ENCODE measurements at places on chromosomes 4 and X.
A peak's percentile ranks its signal among the peaks of the same experiment; 100 is the strongest.

DNA sequence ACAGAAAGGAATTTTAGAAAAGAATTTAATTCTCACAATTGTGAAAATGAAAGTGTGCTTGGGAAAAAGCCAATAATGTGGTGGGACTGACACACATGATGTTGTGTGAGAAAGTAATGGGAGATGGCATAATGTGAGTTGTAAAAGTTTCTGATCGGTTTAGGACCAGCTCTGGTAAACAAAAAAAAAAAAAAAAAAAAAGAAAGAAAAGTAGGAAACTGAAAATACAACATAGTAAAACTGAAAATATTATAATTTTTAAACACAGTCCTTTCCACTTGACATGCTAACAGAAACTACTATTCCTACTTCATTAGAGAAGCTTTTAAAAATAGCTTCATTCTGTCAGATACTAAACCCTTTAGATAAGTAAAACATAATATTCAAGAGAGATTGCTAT, 28.2 kb downstream of the RAP1GDS1 start:
- no peak for DNase-seq

- DNase-seq = no peak
Measured at GRCh38 chr4:120765260-120765680, 157.3 kb downstream of the PRDM5 start.

DNA sequence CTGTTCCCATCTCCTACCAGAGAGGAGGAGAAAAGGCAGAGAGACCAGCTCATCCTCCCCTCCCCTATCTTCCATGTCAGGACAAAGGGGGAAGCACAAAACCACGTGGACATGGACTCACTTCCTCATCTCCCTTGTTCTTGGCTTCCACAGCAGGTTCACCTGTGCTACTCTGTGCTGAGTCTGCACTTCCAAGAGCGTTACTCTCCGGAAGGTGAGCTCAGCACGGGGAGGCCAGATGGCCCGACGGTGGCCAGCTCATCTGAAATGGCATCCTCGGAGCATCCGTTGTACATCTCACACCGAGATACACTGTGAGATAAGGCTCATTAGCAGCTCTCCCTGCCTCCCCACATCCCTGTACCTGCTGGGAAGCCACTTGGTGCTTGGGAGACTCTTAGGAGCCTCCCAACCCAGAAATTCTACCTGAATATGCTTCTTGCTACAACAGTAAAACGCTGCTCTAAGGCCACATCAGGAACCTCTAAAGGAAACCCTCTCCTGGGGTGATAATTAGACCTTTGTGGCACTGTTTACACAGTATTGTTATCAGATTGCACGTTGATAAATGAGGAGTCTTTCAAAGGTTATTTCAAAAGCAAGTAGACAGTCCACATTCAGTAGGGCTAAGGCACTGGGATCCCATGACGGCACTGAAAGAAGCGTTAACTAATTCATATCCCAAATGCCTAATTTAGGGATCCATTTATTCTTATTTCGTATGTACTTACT, 19.4 kb downstream of the LGI2 start:
- DNase-seq = peak; percentile 41

DNA sequence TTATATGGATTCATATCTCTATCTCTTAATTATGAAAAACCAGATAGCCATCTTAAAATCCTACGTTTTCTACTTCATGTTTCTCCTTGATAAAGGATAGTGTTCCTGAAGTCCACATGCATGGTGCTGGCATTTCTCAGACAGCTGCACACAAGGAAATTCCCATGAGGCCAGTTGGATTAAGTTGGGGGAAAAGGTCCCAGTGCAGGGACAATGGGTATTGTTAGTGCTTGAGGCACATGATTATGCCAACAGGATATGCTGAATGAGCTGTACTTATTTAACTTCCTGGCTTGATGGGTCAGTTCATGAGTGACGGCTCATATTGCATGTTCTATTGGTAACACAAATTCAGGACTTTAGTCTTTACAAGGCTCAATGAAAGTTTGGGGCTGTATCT, 913.9 kb upstream of the NDST4 start:
- DNase-seq = no peak

- no peak for DNase-seq
Measured at GRCh38 chr4:122083989-122084388, 68.1 kb upstream of the BLTP1 start.

DNA sequence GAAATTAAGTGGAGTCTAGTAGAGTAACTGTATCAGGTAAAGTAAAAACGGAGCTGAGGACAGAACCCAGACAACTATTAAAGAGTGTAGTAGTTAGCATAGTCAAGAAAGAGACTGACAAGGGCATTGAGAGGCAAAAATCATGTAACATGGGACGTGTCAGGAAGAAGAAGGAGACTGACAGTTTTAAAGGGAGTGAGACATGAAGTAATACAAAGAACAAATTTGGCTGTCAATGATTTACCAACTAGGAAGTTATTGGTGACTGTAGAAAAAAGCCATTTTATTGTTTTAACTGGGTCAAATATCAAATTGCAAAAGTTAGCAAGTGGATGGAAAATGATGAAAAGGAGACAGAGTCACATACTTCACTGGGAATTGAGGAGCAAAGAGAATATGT, 422.3 kb downstream of the MAPK10 start:
- DNase-seq = no peak

- DNase-seq = no peak
Measured at GRCh38 chr4:156583265-156583664, 388.3 kb downstream of the PDGFC start.

- DNase-seq = no peak
Measured at GRCh38 chr4:3332498-3332897, 39.7 kb downstream of the RGS12 start.

DNA sequence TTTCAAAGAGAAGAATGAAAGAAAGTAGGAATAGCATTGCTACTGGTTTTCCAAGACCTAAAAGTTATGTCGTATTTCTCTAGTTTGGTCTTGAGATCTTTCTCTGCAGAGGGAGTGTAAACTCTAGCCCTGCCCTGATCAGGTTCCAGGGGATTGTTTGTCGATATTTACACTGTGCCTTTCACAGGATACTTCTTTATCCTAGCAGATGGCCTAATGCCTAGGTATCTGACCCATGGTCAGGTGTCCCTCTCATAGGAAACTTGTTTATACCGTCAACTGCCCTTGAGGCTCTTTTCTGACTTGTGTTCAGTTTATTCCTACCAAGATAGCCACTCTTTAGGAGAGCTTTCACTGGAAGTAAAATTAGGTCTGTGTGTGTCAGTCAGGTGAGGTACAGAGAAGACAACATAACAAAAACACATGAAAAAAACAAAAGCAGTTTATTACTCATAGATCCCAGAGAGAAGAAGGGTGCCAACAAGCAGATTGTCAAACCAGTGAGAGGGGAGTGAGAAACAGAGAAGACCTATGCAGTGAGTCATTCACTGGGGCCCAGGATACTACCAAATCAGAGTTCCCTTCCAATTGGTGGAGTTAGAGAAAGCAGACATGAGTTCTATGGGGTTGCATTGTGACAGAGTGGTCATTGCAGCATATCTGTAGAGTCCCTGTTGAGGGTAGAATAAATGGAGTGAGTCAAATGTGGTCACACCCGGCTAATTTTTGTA, 40.6 kb upstream of the THOC2 start:
- DNase-seq = no peak

DNA sequence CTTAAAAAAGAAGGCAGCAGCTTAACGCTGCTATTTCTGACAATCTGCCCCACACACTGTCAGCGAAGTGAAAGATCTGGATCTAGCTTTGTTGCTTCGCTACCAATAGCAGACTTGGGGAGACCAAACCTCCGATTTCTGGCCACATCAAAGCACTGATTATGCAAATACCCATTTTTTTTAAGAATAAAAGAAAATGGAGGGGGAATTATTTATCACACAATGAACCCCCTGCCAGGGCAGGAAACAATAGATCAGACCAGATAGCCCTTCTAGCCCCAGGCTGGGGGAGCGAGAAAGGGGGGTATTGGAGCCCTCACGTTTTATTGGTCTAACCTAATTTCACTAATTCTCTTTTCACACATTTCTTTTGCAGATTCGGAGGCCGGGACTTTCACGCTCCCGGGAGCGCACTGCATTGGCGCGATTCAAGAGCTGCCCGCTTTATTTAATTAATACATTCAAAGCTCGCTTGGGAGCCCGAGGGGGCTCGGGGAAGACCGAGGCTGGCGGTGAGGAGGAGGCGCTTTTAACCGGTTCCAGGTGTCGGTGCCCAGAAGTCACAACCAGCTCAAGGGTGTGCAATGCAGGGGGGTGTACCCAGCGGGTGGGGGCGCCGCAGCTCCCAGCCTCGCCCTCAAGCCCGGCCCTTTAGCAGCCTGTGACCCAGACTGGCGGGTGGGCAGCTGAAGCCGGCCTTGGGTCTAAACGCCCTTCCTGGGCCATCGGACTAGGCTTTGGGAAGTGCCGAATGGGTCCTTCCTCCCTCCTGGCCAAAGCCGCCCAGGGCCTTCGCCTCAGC, 5.5 kb downstream of the NEUROG2 start:
- no peak for DNase-seq

GRCh38 chr4:4849106-4849505, 10.4 kb upstream of the MSX1 start:
- DNase-seq = no peak

GRCh38 chr4:25937801-25938200, 23.8 kb downstream of the SMIM20 start:
- no peak for DNase-seq

GRCh38 chrX:46251755-46252154, 293.5 kb downstream of the ZNF674 start:
- no peak for DNase-seq

DNA sequence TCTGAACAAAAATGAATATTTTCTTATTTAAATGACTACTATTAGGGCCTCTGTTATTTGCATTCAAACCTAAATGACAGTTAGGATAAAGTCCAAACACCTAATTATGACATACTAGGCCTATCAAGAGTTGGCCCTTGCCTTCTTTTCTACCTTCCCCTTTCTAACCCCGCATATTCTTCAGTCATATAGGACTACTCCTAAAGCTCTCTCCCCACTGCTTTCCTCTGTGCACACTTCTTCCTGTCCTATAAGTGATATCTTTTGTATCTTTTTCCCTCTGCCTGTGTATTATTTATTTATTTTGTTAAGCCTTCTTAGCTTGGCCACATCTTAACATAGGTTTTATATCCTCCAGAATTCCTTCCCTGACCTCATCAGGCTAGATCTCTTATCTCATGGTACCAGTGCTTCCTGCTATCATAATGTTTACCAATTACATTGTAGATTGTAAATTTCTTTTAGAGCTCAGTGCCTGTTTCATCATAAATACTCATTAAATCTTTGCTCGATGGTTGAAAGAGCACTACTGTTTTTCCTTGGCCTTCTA, 22.5 kb downstream of the ERVMER34-1 start:
- DNase-seq = no peak

DNA sequence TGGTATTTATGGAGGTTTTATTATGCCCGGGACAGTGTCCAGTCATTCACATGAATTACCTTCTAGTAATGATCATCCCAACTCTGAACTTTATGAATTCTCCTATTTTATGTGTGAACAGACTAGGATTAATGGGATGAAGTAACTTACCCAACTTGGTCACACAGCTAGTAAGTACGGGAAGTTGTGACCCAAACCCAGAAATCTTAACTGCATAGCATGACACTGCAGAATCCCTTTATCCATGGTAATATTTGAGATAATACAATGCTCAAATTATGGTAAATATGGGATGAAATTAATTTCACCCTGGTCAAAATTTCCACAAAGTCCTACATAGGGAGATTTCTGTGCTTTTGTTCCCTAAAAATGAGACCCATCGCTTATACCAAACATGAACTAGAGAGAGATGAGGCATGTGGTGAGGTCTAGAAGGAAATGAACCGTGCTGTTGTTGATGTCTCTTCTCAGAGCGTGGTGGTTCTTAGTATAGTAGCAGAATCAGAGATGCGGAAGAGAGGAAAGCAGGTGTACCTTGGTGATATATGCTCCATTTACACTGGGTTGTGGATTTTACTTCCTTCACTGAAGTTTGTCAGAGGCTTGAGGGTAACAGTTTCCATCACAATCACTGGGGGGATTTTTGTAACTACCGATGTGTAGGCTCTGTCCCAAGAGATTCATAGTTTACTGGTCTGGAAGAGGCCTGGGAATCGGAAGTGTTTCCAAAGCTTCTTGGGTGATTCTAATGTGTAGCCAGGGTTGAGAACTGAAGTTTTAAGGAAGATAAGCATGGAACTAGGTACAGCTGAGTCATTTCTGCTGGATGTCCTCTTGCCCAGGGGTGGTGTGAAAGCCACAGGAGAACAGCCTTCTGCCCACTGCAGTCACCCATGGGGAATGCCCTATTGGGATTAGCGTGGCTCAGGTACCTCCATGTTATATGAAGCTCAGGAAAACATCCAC, 30.2 kb upstream of the FAM9C start:
- no peak for DNase-seq

GRCh38 chr4:150541681-150542080, 40.3 kb upstream of the MAB21L2 start:
- DNase-seq = no peak

DNA sequence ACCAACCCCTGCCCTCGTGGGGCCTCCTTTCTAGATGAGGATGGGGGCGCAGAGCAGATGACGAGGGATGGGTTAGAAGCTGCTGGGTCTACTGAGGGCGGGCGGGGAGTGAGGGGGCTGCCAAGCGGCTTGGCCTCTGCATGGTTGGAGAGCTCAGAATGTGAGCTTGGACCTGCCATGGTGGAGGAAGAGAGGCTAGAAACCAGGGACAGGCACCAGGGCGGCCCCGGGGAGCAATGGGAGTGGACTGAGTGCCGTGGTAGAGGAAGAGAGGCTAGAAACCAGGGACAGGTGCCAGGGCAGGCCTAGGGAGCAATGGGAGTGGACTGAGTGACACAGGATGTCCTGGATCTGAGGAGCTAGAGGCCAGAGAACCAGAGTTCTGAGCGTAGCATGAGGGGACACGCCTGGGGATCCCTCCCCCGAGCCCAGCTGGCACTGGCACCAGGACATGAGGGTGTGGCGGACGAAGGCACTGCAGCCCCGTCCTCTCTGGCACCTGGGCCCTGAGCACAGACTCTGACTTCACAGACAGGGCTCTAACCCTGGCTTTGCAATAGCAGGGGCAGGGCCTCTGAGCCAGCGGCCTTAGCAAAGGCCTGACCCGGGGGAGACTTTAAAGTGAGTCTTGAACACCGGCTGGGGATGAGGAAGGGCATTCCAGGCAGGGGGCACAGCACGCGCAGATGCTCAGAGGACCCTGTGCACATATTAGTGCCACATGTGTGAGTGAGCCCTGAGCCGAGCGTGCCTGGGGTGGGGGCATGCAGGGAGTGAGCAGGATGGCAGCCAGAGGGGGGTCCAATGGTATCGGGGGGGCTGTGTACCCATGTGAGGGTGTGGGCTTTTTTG, 214.0 kb upstream of the PSAPL1 start:
- no peak for DNase-seq

DNA sequence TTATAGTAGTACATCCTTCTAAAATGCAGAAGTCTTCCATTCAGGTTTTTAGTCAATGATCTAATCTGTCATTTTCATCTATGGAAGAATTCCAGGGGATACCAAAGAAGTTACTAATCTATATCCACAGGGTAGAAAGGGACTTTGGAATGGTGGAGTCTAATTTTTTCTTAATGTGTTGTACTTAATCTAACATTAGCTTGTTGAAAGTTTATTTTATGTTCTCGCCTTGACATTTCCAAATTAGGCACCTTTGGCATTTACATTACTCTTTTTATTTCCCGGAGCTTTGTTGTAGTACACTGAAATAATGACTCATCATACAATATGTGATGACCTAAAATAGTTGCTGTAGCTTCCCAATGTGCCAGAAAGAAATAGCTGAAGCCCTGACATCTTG, 91.5 kb downstream of the HTR2C start:
- no peak for DNase-seq

Measured in NCI-H510A treated with DMSO at 0.1 percent for 48 hours (cell line).